ENCODE measurements at places on chromosomes 12 and 14.
A peak's percentile ranks its signal among the peaks of the same experiment; 100 is the strongest.

DNA sequence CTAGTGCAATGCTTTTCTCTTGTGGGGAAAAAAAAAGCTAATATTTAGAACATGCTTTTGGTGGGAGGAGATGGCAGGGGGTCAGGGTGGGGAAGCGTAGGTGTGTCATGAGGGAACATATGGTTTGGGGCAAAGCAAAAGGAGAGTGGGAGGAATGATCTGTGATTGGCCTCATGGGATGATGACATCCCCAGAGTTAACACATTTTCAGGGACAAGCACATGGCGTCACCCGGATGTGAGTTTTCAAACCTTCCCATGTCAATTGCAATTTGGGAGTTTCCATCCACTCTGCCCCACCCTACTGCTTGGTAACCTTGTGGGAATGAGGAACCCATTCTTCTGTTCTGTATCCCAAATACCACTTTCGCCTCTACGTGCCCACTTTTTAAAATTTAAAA is 164.2 kb downstream of the SSPN start:
- no peak for DNase-seq

- DNase-seq: no peak
These were observed 63.2 kb upstream of the USP44 start for GRCh38 chr12:95614390-95614982.

GRCh38 chr12:125169870-125170269 is 104.6 kb downstream of the AACS start:
- no peak for DNase-seq

DNA sequence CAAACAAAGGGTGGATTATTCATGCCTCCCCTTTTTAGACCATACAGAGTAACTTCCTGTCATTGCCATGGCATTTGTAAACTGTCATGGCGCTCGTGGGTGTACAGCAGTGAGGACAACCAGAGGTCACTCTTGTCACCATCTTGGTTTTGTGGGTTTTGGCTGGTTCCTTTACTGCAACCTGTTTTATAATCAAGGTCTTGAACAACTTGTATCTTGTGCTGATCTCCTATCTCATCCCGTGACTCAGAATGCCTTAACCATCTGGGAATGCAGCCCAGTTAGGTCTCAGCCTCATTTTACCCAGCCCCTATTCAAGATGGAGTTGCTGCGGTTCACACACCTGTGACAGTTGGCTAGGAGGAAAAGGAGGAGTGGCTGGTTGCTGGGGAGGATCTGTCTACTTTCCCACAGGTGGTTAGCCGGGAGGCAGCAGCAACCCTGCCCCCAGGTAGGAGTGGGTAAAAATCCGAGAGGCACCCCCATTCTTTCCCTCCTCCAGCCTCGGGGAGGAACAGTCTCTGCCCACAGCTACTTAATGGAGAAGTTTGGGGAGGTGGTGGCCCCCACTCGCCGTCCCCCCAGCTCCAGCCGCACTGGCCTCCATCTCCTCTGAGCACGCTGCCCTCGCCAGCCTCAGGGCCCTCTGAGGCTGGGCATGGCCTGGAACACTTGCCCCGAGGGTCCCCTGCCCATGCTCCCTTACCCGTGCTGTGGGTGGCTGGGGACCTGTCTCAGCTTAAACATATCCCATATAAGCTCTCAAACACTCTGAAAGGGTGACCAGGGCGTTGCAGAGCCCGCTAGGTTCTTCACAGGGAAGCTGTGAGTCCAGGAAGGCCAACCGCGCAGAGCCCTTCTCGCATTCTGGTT is 41.7 kb downstream of the SMIM41 start:
- no peak for DNase-seq

- no peak for DNase-seq
These were observed 51.8 kb downstream of the ZFYVE21 start for GRCh38 chr14:103767336-103767894.

- no peak for DNase-seq
These were observed 16.2 kb upstream of the COX6A1 start for GRCh38 chr12:120421701-120422100.

- no peak for DNase-seq
These were observed 11.8 kb downstream of the P2RX7 start for GRCh38 chr12:121144416-121144914.

DNA sequence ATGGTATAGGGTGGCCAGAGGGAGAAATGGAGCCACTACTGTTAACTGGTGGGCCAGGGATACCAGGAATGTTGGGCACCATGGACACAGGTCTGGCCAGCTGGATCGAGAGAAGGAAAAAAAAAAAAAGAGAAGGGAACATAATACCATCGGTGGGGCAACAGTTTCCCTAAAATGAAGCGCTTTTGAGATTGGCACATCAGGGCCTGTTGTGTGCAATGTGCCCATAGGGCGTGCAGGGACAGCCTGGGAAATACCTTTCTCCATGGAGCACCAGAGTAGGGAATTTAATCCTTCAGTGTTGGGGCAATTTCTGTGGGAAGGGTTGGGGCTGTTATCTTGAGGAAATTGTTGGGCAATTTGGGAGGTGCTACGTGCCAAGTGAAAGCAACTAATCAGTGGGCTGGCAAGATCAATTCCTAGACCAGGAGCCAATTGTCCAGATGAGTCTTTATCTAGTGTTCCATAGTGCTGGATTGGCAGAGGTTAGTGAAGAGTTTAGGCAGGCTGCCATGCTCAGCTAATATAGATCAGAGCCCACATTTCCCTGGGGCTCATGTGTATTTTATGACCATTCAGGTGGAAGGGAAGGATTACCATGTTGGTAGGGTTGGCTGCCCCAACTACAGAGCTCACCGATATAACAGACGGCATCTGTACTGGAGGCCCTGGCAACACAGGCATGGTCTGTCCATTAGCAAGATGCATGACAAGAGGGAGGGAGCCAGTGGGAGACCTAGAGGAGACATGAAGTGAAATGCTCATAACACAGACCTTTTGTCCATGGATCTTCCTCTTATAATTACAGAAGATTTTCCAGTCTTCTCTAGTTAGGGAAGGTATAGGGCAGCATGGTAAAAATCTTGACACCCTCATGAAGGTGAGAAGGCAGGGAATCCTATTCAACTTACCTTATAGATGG is 25.5 kb upstream of the NPFF start:
- no peak for DNase-seq

DNA sequence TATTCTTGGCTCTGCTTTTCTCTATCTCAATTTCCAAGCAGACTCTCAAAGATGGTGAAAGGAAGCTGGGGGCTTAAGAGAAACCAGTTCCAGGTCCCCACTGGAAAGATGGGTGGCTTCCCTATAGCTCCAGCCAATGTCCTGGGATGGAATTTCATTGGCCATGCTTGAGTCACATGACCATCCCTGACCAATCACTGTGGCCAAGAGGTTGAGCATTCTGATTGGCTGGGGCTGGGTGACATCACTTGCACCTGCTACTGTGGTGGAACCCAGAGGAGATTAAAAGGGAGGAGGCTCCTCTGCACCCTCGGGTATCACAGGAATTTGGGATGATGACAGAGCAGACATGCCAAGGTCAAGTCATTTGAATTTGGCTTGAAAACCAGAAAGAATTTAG is 436.5 kb downstream of the TMEM132D start:
- DNase-seq: no peak

DNA sequence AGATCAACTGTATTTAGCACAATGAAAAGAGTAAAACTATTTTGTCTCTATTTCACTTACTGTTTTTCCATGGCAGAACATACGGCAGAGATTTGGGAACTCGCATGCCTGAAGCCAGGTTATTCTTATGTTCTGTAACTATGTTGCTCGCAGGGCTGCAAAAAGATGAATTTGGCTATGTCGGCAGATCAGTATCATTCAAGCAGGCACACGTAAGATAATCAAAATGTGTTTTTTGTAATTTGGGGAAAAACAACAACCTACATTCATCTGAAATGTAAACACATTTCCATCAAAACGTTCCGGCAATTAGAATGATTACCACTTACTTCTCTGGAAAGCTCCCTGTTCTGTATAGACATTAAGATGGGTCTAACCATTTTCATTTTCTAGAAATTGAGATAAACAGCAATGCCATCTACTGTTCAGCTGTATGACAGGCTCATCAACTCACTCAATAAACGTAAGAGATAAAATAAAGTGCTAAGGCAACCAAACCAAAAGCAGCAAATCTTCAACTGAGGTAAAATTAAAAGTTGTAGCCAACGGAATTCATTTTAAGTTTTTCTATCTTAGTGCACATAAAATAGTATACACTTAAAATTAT is 13.0 kb downstream of the GTSF1 start:
- no peak for DNase-seq

GRCh38 chr12:16303939-16304338 is 26.5 kb upstream of the SLC15A5 start:
- no peak for DNase-seq

GRCh38 chr14:35229084-35229791 is 62.9 kb upstream of the PSMA6 start:
- peak; percentile 13 for DNase-seq

- DNase-seq: no peak
These were observed 277.6 kb downstream of the DPF3 start for GRCh38 chr14:72616294-72616693.

- DNase-seq: no peak
These were observed 161.3 kb upstream of the IFNG-AS1 start for GRCh38 chr12:67827820-67828383.

DNA sequence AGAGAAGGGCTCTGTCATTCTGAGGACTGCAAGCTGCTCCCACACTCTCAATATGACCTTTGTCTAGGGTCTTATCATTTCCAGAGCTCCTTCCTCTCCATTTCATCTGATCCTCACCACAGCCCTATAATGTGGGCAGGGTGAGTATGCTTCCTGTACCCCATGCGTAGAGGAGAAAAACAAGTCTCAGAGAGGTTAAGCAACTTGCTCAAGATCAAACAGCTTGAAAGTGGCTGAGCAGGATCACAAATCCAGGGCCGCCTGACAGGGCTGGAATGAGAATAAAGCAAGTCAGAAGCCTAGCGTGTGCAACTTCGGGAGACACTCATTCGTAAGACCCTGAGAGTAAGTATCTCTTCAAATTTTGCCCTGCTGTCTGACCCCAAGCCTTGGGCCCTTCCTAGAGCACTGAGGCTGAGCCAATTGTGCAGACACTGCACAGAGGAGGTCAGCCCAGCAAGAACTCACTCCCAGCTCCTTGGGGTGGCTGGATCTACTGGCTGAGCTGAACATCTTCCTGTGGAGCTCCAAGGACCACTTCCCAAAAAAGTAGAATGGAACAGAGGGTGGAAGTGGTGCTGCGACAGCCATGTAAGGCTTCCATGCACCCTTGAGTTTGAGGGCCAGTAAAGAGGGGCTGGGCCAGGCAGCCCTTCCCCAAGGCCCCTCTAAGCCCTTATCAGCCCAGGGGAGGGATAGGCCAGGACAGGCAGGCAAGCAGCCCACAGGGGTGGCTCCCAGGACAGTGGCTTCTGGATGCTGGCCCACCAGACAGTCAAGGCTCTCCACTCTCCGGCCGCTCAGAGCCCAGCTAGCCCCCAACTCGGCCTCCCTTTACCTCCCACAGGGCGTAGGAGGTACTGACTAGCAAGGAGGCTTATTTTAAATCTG is 10.5 kb downstream of the ZFP36L1 start:
- no peak for DNase-seq

DNA sequence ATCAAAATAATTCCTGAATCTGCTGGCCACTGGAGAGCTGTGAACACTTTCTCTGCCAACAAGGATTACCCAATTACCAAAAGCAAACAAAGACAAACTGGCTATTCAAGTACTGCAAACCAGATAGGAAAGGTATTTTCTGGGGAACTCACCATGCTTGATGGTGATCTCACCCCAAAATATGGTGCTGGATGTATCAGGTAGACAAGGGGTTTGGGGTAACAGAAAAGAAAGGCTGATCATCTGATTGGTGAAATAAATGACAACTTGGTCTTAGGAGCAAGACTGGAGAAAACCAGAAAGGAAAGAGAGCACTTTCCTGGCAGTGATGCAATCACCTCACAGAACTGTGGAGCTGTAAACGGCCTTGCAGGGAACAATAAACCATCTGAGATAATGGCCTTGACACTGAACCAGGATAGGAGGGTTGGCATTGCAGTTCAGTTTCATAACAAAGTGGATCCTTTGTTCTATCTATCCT is 31.0 kb upstream of the NPFF start:
- DNase-seq: peak; percentile 19

DNA sequence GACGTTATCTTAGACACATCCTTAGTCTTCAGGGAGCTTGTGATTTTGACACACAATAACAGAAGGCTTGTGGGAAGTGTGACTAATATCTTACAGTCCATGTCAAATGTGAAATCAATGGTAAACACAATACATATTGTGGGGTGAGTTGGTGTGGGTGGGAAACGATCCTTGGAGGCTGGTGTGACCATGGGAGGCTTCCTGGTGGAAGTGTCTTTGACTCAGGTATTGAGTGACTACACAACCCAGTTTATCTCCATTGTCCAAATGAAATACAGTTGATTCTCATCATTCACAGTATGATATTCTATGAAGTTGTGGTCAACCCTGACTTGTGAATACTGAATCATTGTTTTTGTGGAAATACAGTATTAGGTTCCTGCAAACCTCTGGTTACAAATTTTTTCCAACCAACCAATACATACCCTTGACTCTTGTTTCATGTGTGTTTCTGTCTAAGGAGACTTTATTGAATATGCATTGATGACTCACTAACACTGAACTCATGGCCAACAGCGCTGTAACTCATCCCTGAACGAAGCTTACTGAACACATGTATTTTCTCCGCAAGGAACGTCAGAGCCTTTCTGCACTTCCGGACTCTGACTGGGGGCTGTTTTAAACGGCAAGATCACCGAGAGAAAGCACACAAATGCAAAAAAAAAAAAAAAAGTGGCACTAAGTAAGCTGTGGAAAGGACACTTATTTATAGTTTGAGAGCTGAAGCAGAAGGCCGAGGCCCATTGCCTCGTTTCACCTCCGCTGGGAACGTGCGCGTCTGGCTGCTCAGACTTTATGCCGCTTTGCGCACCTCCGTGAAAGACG is 59.0 kb downstream of the CLMN start:
- no peak for DNase-seq

GRCh38 chr14:98578204-98578603 is 693.8 kb downstream of the BCL11B start:
- no peak for DNase-seq

GRCh38 chr14:51616724-51617409 is 34.8 kb upstream of the FRMD6 start:
- DNase-seq: no peak

Data from NCI-H1105 (cell line).